ENCODE measurements at places on chromosomes 6 and 20.

DNA sequence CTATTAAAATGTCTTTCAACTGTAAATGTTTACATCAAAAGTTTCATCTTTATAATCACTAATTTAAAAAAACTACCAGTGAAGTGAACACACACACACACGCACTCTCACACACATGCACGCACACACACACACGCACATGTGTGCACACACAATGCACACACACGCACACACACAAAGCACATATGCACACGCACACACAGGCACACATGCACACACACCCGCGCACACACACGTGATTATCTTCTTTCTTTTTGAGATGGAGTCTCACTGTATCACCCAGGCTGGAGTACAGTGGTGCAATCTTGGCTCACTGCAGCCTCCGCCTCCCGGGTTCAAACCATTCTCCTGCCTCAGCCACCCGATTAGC lies 80.0 kb upstream of the FRMD1 start:
- no peak for DNase-seq

- DNase-seq: no peak
Measured at GRCh38 chr20:62587757-62588402, 54.4 kb upstream of the SLCO4A1 start.

GRCh38 chr6:108589244-108589791 lies 28.6 kb downstream of the FOXO3 start:
- DNase-seq: no peak

DNA sequence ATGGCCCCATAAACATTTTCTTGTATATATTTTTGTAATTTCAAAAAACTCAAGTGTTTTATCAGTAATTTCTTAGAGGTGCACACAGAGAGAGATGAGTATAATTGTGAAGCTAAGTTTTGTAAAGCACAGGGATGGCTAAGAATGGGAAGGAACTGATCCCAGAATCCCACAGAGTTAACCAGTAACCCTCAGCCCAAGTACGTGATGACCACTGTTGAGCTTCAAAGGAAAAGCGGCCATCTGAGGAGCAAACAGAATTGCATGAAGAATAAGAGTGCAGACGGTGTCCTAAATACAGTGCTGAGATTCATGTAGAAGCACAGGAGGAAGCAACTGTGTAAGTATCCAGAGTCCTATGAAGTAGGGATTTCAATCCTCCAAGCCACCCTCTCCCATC lies 28.1 kb upstream of the HLA-C start:
- no peak for DNase-seq

- DNase-seq: no peak
Measured at GRCh38 chr6:119683671-119684070, 334.1 kb upstream of the MAN1A1 start.
